ENCODE measurements at places on chromosomes 7 and 10.

GRCh38 chr10:119786117-119786769 lies 60.4 kb downstream of the INPP5F start:
- DNase-seq: no peak

DNA sequence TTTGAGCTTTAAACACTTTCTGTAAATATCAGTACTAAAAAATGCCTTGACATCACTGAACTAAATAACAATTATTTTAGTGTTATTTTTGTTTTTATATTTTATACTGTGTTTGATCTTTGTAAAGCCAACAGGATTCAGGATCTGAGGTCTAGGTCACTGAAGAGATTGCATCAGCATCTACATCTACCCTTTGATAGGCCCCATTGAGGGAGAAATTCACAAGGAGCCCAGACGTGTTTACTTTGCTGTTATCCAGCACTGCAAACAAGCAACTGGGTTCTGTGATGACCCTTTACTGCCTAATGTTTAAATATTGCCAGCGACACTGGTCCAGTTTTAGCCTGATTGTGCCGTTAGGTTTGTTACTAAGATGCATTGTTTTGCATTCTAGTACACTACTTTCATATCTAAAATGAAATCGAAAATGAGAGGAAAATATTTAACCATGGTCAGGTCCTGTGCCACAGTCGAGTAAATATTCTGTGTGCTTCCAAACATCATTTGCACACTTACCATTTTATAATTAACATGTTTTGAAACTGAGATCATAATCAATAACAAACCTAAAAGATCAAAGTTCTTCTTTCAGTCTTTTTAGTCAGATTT lies 48.7 kb downstream of the SP8 start:
- DNase-seq: no peak

GRCh38 chr7:16284581-16284980 lies 136.8 kb downstream of the CRPPA start:
- no peak for DNase-seq

DNA sequence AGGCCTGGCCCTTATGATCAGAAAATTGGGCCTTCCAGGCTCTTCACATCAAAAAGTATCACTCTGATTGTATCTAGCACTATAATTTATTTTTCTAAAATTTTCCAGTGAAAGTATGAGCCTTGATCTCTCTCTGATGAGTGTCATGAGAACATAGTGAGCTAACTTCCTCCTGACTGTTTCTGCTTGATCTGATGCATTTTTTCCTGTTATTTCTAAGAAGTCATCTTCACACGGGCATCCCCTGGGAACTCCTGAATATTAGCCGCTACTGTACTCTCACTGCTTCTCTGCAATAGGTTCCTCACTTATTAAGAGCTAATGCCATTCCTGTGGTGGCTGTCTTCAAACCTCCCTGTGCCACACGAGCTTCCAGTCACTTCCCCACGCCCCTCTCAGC lies 63.1 kb upstream of the ZPBP start:
- no peak for DNase-seq

GRCh38 chr10:47047577-47048525 lies 136.6 kb downstream of the PTPN20 start:
- peak; percentile 84 for DNase-seq

DNA sequence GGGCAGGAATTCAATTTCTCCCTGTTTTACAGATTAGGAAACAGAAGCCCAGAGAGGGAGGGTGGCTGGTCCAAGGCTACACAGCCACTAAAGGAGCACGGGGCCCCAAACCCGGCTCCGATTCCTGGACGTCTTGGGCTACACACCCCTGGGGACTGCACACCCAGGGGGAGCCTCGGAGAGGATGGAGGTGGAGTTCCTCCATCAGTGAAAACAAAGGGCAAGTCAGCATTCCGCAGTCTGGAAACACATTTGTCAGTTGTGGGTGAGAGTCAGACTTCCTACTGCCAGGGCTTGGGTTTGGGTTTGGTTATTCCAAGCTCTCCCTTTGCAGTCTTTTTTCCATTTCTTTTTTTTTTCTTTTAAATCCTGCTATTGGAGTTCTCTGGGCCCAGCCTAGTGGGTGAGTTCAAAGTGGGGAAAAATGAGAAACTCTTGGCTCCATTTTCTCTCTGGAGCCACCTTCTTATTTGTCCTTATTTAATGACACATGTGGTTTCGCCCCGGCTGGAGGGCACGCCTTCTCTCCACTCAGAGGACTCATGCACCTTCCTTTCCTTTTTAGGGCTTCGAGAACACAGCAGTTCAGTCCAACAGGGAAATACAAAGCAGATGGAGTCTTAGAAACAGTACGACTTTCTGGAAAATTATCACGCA lies 59.9 kb upstream of the AQP1 start:
- DNase-seq: no peak

GRCh38 chr10:79111846-79112614 lies 43.3 kb downstream of the ZMIZ1 start:
- DNase-seq: no peak

All from CD4-positive, alpha-beta T cell (primary cell).